Esophagus squamous epithelium (tissue), 5 donors: ENCODE measurements at places on chromosomes 5 and 9. TPM values are rescaled to one million over a fixed set of nuclear protein-coding genes. Genes with fewer than 3 reads are reported as not detected.

DNA sequence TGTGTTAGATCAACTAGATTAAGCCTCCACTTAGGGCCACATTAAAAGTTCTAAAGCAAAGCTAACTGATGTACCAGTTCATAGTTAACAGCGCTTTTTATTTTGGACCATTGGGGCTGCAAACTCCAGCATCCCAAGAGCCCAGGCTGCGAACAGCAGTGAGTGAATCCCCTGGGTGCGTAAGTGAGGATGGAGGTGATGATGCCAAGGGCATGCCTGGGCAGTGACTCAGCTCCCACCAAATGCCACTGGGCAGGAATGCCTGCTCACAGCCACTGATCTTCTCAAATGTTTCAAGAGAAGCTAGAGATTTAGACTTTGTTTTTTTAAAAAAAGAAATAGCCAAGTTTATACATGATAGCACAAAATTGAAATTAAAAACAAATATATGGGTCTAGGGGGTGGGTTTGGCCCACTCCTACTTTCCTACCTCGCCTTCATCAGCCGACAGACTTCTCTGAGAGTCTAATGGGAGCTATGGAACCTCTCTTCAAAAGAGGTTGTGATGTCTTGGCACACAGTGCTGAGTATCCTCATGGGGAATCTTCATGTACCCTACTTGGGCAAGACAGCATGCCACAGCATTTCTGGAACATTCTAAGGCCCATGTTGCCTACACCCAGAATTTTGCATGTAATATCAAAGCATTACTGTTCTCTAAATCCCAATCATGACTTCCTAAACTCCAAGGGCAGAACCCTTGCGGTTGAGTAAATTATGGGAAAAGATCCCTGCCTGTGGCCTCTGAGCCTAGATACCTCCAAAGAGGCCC is 398.1 kb downstream of the EBF1 start:
- DNase-seq = no peak

GRCh38 chr5:40736103-40736875 is 19.5 kb downstream of the TTC33 start:
- DNase-seq = no peak

- no peak for DNase-seq
These were observed 547.5 kb downstream of the ELAVL2 start for GRCh38 chr9:23278561-23278960.

- DNase-seq = no peak
These were observed 183.6 kb downstream of the CFAP90 start for GRCh38 chr5:7667216-7667767.

GRCh38 chr9:83379045-83379444 is 159.2 kb downstream of the FRMD3 start:
- DNase-seq = no peak

TRPM6 gene
- 0.27 TPM for total RNA-seq

SOX30 gene
- total RNA-seq = not detected

DNA sequence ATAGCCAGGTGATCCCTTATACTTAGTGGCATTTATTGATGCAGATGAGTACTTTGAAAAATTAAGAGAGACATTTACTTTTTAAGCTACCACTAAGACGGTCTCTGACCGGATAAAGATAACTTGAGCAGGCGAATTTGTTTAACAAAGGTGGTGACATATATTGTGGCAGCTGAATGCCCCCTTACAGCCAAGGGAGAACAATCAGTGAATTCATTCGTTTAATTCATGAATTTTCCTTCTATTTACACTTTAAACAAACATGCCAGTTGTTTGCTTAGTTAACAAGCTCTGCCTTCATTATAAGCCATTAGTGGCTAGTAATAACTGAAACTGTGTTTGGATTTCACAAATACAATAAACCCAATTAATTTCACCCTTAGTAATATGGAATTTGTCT is 187.1 kb downstream of the AOPEP start:
- DNase-seq = no peak

GRCh38 chr9:128899566-128900322 is 17.8 kb downstream of the LRRC8A start:
- no peak for DNase-seq

DNA sequence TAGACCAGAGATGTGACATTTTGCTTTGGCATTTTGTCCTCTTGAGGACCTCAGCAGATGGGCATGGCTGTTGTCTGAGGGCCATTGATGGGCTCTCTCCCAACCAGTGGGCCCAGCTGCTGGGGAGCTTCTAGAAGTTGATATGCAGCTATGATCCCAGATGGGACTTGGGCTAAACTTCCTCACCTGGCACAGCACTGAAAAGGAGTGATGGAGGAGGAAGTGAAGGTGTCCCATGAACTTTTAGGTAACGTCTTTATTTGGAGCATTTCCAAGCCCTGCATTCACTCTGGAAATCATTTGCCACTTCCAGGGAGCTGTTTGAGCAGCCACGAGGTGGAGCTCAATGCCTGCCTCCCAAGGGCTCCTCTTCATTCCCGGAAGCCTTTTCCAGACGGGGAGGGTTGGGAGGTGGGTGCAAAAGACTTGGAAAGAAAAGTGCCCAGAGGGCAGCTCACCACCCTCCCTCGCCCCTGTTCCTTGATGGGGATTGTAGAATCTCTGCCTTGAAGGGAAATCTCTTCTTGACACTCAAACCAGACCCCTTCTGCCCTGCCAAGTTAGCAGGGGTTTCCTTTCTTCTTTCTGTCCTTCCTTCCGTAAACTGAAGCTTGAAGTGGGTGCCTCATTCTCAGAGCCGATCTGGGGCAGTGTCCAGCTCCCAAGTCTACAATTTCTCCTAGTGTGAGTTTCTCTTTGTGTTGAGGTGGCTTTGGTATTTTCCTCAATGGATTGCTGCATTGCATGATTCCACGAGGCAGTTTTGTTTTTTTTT is 18.1 kb upstream of the NEUROG1 start:
- no peak for DNase-seq

CNTLN gene
- total RNA-seq = 0.80 TPM

SLC25A2 gene
- 0.29 TPM for total RNA-seq

NOXA1 gene
- 2.1 TPM for total RNA-seq

- DNase-seq = no peak
These were observed 55.5 kb upstream of the MEF2C start for GRCh38 chr5:88938488-88938887.

COL23A1 gene
- total RNA-seq = not detected

PDE6A gene
- 0.04 TPM for total RNA-seq

DNA sequence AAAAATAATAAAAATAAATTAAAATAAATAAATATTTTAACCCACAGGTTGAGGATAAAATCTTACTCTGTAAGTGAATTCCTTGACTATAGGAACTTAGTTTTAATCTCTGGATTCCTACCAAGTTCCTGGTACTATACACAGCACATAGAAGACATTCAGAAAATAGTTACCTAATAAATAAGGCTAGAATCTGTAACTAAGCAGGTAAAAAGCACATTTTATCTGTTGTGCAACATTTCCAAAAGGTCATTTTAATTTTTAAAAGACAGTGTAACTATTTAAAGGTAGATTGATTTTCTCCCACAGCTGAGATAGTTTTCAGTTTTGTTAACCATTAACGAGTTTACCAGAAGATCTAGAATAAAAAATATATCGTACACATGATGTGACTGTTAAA is 47.8 kb downstream of the MLANA start:
- no peak for DNase-seq

DNA sequence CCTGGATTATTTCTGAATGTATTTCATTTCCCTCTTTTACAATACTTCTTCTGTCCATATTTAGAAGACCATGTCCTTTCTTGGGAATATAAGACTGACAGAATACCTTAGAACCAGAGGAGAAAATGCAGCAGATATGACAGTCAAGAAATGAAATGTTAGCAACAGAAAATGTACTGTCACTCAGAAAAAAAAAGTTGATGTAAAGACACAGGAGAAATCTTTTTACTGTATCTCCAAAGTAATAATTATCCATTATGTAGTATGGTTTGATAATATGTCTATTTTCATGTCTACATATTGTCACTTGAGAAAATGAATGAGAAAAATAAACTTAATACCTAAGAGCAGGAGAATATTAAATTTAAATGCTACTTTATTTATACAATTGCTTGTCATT is 652.1 kb downstream of the GABRG2 start:
- DNase-seq = no peak

- no peak for DNase-seq
These were observed 51.4 kb upstream of the NEK6 start for GRCh38 chr9:124206391-124206790.

GRCh38 chr5:68196876-68197275 is 18.7 kb upstream of the PIK3R1 start:
- DNase-seq = peak; percentile 12

- no peak for DNase-seq
These were observed 12.8 kb downstream of the FABP6 start for GRCh38 chr5:160242145-160242544.

DNA sequence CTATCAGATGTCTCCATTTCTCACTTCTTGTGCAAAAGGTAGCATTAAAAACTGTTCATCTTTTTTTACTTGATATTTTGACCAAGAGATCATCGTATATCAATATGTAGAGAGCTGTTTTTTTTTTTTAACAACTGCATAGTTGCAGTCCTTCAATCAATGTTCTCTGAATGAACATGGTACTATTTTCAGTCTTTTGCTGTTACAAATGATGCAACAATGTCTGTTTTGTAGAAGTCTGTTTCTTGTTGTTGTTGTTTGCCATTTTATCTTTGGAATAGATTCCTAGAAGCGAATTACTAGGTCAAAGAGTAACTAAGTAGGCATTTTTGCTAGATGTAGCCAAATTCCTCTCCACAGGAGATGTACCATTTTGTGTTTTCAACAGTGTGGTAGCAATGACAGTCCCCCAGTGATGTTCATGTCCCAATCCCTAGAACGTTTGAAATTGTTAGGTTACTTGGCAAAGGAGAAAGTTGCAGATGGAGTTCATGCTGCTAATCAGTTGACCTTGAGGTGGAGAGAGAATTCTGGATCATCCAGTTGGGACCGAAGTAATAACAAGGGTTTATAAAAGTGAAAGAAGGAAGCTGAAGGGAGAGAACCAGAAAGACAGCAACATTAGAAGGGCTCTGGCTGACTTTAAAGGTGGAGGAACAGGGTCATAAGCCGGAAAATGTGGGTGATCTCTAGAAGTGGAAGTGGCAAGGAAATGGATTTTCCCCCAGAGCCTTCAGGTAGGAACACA is 6.3 kb downstream of the MTREX start:
- no peak for DNase-seq

GRCh38 chr5:79236362-79236969 is 535 bp downstream of the JMY start:
- no peak for DNase-seq

- DNase-seq = no peak
These were observed 10.5 kb downstream of the NELFB start for GRCh38 chr9:137265496-137266161.

GRCh38 chr5:7849681-7850394 is 1.1 kb downstream of the CFAP90 start:
- no peak for DNase-seq

HCN1 gene
- 0.19 TPM for total RNA-seq

ACTBL2 gene
- not detected for total RNA-seq

SMIM33 gene
- total RNA-seq = not detected

SPATA31D4 gene
- not detected for total RNA-seq

TMEM171 gene
- 12.6 TPM for total RNA-seq

DNA sequence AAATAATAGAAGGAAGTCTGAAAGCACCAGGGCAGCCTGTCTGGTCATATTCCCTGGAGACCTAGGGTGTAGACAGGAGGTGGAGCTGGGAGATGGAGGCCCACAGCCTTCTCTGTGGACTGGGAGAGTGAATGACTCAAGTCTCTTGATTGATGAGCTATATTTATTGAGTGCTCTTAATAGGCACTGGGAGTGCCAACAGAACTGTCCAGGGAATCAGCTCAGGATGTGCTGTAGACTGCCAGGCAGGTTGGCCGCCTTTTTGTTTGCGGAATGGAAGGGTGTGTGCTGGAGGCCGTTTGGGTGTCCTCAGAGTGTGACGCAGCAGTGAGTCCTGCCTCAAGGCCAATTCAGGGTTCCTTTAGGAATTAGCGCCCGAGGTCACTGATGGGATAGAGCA is 33.4 kb upstream of the POMT1 start:
- no peak for DNase-seq

DNA sequence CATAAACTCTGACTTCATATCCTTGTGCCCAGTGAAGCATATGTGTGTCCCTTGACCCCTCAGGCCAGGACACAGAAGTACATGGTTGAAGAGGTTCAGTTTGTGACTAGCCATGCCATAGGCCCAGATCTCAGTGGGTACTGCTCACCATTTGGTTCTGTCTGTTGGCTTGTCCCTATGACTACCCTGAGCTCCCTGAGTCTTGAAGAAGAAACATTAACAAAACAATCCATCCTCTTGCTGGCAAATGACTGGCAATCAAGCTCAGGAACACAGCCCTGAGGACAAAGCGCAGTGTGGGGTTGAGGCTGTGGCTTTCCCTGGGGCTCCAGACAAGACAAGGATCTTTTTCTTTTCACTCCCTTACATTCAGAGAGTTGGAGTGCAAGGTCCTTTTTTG is 46.3 kb downstream of the TNFAIP8 start:
- DNase-seq = no peak

KIF24 gene
- 2.9 TPM for total RNA-seq

- DNase-seq = no peak
These were observed 197.0 kb downstream of the SYK start for GRCh38 chr9:90998573-90998972.

GRCh38 chr9:71647094-71647591 is 121.2 kb downstream of the CEMIP2 start:
- DNase-seq = no peak

DNA sequence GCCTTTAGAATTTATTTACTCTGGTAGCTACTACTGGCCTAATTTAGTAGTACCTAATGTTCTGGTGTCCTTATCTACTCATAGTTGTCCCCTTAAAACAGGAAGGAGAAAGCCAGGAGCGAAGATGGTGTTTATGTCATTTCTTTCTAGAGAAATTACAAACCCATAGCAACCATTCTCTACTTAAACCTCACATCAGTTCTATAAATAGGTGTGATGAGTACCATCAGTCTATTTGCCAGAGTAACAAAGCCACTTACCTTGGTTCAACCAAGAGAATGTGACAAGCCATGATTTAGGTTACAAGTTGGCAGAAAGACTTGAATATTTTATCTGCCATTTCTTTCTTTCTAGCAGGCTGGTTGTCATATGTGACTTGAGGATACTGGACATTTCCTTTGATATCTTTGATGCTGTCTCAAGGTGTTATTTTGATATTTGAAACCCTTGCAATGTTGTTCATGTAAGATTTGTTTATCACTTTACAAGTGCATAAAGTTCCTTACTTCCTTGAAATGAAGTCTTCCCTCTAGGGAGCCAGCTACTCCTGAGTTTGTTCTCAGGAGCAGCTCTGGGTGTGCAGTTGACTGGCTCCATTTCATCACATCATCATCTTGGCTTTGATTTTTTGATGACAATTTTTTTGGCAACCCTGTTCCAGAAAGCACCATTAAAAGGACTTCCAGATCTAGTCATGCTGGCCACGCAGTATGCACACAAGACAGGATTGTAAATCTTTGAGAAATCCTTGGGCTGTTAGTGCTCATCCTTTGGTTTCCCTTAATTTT is 286.8 kb downstream of the ARHGAP26 start:
- no peak for DNase-seq

DNA sequence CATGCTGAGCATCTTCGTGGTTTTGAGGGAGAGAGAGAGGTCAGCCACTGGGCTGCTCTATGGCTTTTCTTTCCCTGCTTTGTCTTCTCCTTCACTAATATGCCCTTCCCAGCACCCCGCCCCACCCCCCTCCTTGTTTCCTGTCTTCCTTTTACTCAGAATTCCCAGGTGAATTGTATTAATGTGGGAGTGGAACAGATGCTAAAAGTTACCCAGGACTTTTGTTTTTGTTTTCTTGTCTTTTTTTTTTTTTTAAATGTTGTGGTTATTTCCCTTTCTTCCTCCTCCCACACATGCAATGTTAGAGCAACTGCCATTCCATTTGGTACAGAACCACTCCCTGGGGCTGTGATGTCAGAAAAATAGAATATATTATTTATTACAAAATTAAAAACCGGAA is 442.7 kb upstream of the CD180 start:
- no peak for DNase-seq

- DNase-seq = no peak
These were observed 39.7 kb upstream of the ANKDD1B start for GRCh38 chr5:75571547-75571946.
